ENCODE measurements at places on chromosomes 5 and 9.

DNA sequence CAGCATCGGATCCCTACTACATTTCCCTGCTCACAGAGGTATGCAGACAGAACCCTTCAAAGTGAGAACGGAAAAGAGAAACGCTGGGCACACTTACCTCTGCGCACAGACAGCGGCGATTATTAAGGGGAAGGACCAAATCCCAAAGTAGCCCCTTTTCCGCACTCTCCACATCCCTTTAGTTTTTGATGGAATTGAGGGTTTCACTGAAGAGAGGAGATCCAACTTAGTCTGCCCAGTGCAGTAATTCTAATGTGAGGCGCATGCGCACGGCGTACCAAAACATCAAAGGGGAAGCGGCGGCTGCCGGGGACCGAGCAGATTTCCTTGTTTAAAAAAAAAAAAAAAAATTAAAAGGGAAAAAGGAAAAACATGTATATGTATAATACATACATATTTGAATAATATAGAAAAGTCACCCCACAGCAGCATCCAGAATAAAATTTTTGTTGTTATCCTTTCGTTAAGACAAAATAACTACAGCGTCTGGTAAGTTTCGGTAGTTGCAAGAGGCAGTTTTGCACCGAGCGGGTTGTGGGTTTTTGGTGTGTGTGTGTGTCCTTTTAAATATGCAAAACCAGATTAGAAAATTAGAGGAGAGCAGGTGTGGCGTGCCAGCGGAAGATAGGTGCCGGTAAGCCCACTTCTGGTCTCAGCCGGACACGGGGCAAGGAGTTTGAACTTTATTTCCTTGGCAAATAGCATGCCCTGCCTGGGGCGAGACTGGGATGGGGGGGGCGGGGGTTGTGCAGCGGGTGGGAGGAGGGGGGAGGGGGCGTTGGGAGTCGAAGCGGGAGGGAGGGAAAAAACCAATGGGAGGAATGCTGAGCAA, at the start of gene GABRB2:
Gene GABRB2, minus strand, starts transcription at position 256 of the 832 bp plus-strand sequence. Its CDS starts 82 bp downstream, at position 174.
- peak; percentile 65 for DNase-seq

DNA sequence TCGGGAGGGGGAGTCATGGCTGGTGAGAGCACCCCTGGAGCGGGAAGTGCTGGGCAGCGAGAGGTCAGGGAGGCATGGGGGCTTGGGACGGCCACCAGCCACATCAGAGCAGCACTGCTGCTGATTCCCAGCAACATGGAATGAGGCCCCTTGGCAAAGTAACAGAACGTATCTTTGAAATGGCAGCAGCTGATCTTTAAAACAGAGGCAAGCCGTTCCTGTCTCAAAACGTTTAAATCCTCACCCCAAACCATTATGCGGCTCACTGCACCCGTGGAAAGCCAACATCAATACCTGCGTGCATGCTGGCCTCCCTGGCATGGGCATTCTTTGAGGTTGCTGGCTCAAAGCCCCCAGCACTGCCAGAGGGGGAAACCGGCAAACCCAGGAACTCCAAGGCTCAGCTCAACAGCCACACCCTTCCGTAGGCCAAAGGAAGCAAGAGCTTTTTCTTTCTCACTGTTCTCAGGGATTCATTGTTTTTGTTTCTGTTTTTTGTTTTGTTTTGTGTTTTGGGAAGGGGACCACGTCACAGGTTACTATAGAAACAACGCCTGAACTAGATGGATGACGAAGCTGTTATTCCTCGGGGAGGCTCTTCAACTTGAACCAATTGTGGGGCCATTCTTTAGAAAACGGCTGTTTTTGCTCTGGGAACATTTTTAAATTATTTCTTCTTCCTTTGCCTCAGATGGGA, 28.1 kb upstream of the OBP2B start:
- DNase-seq = no peak

GRCh38 chr9:36949466-36949865, 84.6 kb downstream of the PAX5 start:
- DNase-seq = no peak

- DNase-seq = peak; percentile 14
Measured at GRCh38 chr5:74616236-74617146, 24.0 kb downstream of the ENC1 start.

- DNase-seq = no peak
Measured at GRCh38 chr9:37034305-37034937, 353 bp upstream of the PAX5 start.

DNA sequence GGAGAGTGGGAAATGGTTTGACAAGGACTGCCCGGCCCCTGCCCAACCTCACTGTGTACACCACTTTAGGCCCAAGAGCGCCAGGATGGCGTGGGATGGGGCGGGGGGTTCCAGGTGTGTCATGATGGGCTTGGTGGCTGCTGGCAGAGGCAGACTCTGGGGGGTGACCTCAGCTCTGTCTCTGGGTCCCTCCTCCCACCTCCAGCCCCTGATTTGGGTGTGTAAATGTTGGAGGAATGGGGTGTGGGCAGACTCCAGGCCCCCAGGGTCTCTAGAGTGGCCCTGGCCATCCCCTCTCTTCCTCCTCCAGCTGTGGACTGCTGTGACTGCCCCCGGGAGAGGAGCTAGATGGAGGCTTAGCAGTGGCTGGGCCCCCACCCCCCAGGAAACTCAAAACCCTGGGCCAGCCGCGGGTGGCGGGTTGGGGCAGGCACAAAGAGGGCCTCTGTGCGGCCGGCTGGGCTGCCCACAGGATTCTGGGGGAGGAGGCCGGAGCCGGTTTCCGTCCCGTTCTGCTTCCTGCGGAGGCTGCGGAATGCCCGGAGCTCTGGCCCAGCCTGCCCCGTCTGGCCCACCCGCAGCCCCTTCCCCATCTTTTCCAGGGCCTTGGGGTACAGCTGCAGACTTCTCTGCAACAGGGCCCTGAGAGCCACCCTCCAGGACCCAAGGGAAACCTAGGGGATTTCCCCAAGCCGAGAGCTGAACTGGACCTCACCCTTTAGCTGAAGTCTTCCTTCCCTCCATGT, 23.1 kb downstream of the CXXC5 start:
- DNase-seq = peak; percentile 94

- no peak for DNase-seq
Measured at GRCh38 chr5:154474396-154475334, 3.4 kb downstream of the HAND1 start.

DNA sequence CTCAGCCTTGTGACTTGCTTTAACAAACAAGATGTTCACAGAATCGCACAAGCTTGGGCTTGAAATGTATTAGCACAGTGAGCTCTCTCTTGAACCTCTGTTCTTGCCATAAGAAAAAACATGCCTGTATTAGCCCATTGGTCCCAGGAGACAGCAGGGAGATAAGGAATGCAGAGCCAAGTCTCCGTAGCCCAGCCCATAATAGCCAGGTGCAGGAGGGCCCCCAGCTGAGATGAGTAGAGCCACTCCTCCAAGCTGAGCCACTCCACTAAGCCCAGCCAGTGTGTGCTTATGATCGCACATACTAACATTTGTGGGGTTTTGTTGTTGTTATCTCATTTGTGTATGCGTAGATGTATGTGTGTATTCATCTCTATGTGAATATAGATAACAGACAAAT, 21.6 kb upstream of the SVEP1 start:
- no peak for DNase-seq

DNA sequence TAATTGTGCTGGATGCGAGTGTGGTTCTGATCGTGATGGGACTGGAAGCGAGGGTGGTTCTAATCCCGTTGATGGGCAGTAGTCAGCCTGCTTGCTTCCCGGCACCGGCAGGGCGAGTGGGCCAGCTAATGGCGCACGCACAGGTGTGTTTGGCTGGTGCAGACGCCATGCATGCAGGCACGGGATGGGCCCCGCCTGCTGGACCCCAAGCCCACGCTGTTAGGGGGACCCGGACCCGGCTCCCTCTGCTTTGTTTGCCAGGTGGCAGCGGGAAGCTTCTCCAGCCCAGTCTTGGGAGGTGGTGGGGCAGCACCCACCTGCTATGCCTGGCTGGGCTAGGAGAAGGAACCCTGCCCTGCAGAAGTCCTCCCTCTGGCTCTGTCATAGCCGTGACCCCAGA, 70.3 kb downstream of the VAV2 start:
- no peak for DNase-seq

- DNase-seq = no peak
Measured at GRCh38 chr9:129258823-129259301, 80.8 kb upstream of the IER5L start.

DNA sequence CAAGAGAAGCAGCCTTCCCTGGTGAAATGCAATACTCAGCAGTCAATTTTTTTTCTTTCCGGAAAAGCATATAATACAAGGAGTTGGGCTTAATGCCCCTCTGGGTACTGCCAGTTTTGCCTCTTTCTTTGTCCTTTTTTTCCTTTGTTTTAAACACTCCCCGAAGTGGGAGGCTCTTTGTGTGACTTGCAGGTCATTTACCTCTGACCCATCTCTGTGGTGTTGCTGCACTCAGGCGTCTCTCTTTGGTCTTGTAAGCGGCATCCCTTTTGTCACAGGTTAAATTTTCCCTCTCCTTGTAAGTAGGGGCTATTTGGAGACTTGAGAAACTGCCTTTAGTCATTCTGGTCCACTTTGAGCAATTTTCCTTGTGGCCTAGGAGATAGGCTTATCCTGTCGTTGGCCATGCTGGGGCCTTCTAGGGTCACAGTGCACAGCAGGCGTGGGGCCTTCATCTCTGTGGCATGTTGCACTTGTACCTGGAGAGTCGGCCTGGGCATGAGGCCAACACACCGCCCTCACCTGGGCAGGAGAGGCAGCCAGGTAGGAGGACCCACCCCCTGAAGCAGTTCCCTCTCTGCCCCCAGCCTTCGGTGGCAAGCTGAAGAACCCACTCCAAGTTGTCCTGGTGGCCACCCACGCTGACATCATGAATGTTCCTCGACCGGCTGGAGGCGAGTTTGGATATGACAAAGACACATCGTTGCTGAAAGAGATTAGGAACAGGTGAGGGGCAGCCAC, 27.7 kb upstream of the CTSL start:
- DNase-seq = no peak

Data from globus pallidus (tissue), 1 donor.